GM19239 (cell line): ENCODE measurements at places on chromosomes 11 and 22.

DNA sequence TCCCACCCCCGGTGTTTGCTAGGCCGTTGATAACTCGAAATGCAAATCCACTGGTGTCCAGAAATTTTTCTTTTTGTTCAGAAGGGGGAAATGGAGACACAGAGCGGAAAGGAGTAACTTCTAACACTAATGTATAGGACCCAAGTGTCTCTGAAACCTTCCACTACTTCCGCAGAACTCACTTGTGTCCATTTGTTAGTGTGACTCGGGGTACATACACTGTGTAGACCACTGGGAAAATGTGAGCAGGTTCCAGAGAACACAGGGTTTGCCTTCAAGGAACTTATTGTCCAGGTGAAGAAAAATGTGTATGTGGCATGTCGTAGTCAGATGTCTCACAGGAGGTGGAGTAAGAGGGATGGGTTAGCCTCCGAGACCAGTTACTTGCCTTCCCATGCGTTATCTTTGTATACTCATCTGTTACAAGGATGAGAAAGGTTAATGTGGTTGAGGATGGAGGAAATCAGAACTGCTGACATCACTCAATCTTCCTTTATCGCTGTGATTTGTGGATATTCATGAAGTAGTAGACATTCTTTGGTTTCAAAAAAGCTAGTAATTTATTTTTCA lies 857 bp downstream of the ARCN1 start:
- DNase-seq = no peak

GRCh38 chr11:35111161-35112055 lies 27.6 kb upstream of the CD44 start:
- DNase-seq = no peak

DNA sequence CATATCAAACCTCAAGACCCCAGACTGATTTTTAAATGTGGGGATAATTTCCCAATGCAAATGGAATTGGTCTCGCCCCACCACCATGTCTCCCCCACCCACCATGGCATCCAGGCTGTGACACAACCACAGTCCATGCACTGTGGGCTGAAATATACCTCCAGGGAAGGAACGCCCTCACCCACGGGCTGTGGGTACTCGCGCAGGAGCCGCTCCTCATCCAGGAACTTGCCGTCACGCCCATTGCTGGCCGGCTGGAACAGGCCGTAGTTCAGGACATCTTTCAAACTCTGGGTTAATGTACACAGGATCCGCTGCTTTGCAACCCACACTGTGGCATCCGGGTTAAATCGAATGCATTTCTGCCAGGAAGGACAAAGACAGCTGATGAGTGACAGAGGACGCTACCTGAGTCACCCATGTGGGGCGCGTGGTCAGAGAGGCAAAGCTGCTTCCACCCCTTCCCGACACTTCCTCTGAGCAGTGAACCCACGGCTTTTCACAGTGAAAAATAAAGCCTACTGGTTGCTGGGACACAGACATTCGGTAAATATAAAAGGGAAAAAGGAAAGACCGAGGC lies 133.6 kb downstream of the SHANK2 start:
- DNase-seq = no peak

DNA sequence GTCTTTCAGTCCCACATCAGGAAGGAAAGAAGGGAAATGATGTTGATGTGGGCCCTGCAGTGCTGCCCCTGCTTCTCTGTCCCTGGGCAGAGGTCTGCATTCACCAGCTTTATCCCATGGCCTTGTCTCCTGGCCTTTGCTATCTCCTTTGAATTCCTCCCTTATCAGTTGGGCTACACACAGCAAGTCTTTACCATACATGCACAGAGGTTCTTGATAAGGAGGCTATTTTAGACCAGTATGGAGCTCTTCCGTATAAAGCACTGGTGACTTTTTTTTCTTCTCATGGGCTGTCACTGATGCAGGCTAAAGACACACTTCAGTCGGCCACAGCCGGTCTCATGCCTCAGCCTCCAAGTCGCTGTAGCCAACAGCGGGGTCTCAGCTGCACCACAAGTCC lies 20.2 kb downstream of the MYO18B start:
- no peak for DNase-seq

GRCh38 chr22:39171623-39172264 lies 19.3 kb upstream of the CBX7 start:
- DNase-seq = no peak

GRCh38 chr11:46475051-46475925 lies 83.7 kb upstream of the CHRM4 start:
- no peak for DNase-seq

GRCh38 chr22:31917227-31917921 lies 27.0 kb upstream of the YWHAH start:
- DNase-seq = peak; percentile 40

GRCh38 chr22:36455571-36456463 lies 25.6 kb downstream of the TXN2 start:
- no peak for DNase-seq

- no peak for DNase-seq
Measured at GRCh38 chr11:82703796-82704195, 29.9 kb downstream of the FAM181B start.

- no peak for DNase-seq
Measured at GRCh38 chr11:115141231-115142114, 362.7 kb downstream of the CADM1 start.

- DNase-seq = no peak
Measured at GRCh38 chr11:116357784-116358544, 414.8 kb downstream of the BUD13 start.

DNA sequence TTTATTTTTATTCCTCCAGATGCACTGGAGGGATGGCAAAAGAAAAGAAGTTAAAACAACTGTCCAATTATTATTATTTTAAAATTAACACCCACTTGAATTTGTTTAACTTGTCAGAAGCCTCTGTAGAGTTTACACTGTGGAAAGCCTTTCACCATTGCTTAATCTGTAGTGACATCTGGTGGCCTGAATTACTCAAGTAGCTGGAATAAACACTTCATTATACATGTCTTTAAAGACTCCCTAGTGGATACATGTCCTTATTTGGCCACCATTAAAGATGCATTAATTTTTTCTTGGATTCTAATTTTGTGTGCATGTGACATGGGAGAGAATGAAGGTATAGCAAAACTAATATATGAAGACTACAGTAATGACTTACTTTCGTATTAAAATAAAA lies 1496.5 kb downstream of the FAM181B start:
- DNase-seq = no peak

DNA sequence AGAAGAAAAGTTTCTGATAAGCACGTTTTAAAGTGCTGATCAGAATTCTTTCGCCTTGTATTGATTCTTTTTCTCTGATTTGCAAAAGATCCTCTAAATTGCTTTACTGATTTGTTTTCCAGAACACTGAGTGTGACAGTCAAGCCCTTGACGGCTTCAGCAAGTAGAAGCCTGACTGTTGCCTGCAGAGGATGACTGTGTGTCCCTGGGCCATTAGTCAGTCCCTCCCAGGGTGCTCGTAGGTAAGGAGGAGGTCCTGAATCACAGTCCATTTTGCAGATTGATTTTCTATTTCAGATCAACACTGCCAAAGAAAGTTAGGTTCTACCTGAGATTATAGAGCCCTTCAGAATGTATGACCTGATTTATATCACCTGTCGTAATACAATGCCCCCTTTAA lies 38.6 kb upstream of the POGLUT3 start:
- no peak for DNase-seq

GRCh38 chr22:44689173-44689572 lies 12.8 kb upstream of the PRR5 start:
- no peak for DNase-seq

DNA sequence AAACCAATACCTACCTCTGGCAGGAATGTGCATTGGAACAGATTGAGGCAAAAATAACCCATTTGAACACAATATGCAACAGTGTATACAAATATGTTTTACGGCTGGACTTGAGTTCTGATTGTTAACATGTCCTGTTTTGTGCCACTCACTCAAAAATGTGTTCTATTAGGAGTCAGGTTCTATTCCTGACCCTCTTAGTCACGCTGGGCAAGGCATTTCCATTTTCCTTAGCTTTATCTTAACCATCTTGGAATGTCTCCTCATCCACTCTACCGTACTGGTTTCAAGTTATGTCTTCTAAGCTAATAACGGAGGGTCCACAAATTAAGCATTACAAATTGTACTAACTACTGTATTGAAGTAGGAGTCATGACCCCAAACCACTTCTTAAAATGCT lies 78.6 kb downstream of the MAML2 start:
- DNase-seq = no peak

GRCh38 chr11:79896258-79896657 lies 455.4 kb upstream of the TENM4 start:
- DNase-seq = no peak

GRCh38 chr11:99327527-99327926 lies 306.8 kb downstream of the CNTN5 start:
- no peak for DNase-seq

GRCh38 chr22:26865021-26865420 lies 207.6 kb downstream of the MIAT start:
- no peak for DNase-seq

DNA sequence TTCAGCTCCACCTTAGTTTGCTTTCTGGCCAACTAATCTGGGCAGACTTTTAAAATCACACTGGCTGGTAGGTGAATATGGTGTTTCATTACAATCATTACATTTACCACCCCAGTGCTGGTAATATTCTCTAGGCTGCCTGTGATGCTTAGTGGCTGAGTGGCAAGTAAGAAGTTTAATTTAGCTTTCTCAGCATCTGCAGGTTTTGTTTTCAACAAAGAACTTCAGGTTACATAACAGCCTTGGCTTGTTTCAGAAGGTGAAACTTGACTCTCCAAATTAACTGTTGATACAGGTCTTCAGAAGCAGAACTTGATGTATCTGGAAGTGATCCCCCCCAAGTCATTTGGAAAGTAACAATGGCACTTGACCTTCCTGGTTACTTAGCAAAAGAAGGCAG lies 423.3 kb upstream of the CCDC90B start:
- no peak for DNase-seq
